ENCODE measurements at places on chromosomes 5 and 9.

- no peak for DNase-seq
Observed at GRCh38 chr9:124969401-124969800, 28.5 kb upstream of the GOLGA1 start.

DNA sequence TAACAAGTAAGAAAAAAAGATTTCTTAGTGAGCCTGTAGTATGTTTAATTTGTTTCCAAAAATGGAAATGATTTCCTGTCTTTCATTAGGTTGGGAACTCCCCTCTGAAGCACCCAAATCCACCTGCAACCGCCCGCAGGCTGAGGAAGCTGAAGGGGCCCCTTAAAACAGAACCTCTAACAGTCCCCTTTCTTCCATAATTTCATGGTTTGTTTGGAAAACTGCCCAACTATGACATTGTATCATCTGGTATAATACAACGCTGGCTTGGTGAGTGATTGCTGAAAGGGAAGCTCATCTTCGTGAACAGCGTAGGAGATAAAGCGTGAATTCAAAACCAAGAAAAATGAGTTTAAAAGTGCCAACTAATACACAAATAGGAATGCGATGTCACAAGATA is 215.5 kb downstream of the FSTL4 start:
- no peak for DNase-seq

GRCh38 chr5:143521141-143521540 is 117.7 kb upstream of the NR3C1 start:
- no peak for DNase-seq

DNA sequence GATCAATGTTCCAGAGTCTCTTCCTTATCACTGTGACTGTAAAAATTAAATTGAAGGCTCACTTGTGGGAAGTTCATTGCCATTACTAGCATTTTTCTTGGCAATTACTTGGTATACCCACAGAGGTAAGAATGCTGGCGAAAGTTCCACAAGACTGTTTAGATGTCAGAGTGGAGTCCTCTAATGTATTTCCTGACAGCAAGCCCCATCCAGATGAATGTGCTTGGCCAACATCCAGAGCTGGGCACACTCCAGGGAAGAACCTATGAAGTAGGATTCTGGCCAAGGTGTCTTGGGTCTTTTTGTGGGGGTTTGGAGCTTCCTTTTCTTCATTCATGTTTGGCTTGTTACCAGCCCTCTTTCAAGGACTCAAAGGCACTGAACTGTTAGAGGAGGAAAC is 473.6 kb downstream of the DMAC1 start:
- no peak for DNase-seq

DNA sequence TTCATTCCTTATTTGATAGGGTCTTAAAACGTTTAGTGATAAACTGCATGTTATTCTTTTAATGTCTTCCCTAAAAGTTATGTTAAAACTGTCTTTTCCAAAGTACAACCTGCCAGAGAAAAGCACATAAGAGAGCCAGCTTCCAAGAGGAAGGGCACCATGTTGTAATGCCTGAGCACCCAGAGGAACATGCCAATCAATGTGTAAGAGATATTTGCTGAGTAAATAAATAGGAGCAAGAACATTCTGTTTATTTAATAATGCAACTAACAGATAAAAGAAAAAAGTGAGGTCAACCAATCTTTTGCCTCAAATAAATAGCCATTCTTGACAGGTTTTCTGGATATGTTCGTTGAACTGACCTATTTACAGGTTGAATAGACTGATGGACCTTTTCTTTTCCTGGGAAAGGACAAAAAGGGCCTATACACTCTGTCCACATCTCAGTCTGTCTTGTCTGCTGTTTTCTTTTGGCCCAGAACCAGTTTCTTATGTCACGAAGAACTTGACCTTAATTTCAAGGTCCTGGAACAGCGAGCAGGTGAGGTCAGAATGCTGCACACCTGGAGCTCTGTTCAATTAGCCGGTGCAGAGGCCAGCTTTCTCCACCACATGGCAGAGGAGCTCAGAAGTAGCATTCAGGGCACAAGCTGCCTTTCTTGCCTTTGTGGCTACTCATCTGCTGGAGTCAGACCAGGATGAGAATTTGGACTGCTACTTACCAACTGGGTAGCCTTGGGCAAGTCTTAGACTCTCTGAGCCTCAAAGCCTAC is 77.7 kb downstream of the PLCXD3 start:
- DNase-seq: no peak

DNA sequence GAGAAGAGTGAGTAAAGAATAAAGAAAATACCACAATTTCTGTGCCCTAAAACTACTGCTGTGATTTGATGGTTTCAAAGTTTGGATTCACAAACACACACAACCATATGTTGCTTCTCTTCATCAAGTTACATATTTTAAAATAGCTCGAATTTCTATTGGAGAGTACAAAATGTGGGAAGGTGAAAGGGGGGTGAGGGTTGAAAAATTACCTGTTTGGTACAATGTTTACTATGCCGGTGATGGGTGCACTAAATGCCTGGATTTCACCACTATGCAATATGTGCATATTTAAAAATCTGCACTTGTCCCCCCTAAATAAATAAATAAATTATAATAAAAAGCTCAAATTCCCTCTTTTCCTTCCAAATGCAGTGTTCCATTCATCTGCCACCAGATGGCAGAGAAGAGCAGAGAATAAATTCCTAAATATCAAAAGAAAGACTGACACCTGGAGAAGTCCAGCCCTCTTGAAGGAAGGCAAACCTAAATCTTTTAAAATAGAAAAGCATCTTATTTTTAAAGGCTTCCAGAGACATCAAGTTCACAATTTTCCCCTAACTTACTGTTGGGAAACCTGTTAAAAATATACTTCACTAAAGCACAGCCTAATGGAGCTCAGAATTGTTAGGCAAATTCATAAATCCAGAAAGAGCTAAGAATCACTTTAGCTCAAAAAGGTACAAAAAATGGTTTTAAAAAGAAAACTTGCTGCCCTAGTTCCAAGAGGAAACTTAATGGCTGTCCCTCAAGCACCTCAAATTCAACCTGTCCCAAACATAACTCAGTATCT is 24.8 kb upstream of the HNRNPA0 start:
- peak; percentile 29 for DNase-seq

GRCh38 chr5:169050146-169050571 is 250.8 kb downstream of the SLIT3 start:
- no peak for DNase-seq

GRCh38 chr5:128253161-128253560 is 169.6 kb downstream of the SLC12A2 start:
- no peak for DNase-seq

- DNase-seq: no peak
Observed at GRCh38 chr5:9473624-9474023, 72.3 kb downstream of the SEMA5A start.

GRCh38 chr9:75545287-75545686 is 345.2 kb upstream of the PCSK5 start:
- no peak for DNase-seq

DNA sequence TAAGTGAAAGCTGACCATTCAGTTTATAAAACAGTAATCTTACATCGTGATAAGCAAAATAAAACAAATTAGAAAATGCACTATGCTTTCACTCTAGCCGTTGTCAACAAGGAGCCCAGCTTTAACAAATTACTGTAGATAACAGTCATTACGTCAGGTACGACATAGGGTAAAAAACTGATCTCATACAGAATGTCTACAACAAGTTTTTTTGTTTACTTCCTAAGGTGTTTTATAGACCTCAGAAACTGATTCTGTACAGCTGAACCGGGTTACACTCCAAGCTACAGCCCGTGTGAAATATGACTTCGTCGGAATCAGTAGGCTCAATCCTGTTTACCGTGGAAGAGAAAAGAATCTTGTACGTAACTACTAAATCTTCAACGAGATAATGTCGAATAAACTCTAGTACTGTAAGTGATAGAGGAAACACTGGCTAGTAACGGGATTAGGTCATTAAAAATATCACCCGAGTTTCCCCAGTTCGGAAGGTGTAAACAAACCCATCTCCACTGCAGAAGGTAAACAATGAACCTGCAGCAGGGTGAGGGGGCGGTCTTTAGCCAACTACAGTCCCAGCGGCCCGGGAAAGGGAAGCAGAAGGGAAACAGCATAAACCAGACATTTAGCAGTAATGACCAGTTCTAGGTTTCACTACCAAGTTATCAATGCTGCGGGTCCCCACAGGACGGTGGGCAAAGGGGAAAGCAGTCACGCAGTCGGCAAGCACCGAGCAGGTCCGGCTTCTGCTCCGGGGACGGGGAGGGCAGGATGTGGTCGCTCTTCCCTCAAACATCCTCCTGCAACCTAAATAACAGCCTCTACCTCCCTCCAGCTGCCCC is 1.1 kb downstream of the RICTOR start:
- no peak for DNase-seq

DNA sequence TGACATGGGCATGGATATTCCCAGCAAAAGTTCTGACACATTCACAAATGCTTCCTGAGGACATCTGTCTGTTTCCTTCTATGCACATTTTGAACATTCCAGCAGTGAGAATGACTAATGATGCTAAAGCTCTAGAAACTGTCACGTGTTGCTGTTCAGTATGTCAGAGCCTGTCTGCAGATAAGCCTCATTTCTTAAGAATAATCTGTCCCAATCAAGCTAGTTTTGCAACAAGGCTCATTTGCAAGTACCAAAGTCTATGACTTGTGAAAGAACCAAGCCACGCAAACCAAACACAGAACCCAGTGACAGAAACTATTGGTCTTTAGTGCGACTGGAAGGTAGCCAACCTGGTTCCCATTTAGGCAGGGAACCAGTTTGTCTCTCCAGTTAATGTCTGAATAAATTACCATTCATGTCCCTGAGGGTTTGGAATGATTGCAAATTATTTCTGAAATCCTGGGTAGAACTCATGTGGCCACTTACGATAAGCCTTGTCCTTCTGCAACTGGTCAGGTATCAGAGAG is 178.5 kb downstream of the C9orf152 start:
- DNase-seq: no peak

DNA sequence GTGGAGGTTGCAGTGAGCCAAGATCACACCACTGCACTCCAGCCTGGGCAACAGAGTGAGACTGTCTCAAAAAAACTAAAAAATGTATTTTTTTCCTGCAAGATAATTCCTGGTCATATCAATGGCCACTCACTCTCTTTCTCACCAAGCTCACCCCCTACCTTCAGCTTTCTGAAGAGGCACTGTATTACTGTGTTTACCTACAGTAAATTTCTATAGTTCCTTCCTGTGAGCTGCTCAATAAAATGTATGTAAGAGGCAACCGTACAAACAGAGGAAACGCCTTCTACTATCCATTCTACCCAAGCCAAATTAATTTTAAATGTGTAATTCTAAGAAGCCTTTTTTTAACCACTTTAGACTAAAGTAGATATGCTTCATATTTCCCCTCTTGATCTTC is 929.3 kb upstream of the DMAC1 start:
- no peak for DNase-seq

- DNase-seq: no peak
Observed at GRCh38 chr9:121562301-121562700, 62.7 kb upstream of the GGTA1 start.

- DNase-seq: no peak
Observed at GRCh38 chr5:157150995-157151394, 8.3 kb upstream of the MED7 start.

Measured in smooth muscle cell of the brain vasculature (primary cell).